Cardiac septum (tissue), 1 donor: ENCODE measurements at places on chromosomes 12 and 14. TPM values are rescaled to one million over a fixed set of nuclear protein-coding genes. Genes with fewer than 3 reads are reported as not detected.
A peak's percentile ranks its signal among the peaks of the same experiment; 100 is the strongest.

GRCh38 chr12:96786791-96787190 is 120.3 kb upstream of the NEDD1 start:
- no peak for DNase-seq

- no peak for DNase-seq
These were observed 239.7 kb downstream of the SLC41A2 start for GRCh38 chr12:104718304-104718929.

DNA sequence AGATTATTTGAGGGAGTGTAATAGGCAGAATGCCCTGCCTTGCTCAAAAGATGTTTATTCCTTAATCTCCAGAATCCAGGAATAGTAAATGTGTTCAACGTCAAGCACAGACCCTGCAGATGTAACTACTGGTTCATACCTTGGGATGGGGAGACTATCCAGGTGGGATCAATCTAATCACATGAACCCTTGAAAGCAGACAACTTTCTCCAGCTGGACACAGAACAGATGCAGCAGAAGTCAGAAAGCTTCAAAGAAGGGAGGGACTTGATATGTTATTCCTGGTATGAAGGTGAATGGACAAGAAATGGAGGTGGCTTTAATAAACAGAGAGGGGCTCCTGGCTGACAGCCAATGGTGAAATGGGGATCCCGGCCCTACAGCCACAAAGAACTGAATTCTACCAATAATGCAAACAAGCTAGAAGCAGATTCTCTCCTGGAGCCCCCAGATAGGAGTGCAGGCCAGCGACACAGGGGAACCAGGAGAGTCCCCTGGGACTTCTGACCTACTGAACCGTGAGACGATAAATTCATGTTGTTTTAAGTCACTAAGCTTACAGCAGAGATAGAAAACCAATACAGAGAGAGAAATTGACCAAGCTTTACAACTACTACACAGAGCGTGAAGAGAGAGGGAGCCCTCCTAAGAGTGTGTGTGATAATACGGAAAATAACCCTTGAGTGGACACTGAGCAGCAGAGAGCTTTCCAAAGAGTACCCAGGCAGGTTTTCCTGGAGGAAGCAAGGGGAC is 133.5 kb upstream of the TMEM132C start:
- no peak for DNase-seq

DNA sequence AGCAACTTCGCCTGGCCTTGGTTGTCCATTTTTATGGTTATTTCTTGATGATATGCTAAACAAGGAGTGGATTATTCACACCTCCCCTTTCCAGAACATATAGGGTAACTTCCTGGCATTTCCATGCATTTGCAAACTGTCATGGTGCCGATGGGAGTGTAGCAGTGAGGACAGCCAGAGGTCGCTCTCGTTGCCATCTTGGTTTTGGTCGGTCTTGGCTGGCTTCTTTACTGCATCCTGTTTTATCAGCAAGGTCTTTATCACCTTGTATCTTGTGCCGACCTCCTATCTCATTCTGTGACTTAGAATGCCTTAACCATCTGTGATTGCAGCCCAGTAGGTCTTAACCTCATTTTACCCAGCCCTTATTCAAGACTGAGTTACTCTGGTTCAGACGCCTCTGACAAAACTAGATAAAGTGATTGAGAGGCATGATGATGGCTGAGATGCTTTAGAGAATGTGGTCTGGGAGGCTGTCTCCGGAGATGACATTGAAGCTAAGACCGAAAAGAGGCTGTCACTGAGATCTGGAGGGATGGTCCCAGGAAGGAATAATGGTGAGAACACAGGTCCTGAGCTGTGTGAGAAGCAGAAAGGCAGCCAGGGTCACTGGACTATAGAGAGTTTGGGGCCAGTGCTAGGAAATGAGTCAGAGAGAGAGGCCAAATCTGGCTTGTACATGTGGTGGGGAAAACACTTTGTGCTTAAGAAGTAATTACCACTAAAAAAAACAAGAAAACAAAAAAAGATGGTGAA is 2.9 kb downstream of the GLT1D1 start:
- no peak for DNase-seq

GRCh38 chr12:104930388-104931326 is 27.4 kb downstream of the SLC41A2 start:
- DNase-seq = no peak

- DNase-seq = no peak
These were observed 9.6 kb upstream of the GPR84 start for GRCh38 chr12:54373649-54374561.

DNA sequence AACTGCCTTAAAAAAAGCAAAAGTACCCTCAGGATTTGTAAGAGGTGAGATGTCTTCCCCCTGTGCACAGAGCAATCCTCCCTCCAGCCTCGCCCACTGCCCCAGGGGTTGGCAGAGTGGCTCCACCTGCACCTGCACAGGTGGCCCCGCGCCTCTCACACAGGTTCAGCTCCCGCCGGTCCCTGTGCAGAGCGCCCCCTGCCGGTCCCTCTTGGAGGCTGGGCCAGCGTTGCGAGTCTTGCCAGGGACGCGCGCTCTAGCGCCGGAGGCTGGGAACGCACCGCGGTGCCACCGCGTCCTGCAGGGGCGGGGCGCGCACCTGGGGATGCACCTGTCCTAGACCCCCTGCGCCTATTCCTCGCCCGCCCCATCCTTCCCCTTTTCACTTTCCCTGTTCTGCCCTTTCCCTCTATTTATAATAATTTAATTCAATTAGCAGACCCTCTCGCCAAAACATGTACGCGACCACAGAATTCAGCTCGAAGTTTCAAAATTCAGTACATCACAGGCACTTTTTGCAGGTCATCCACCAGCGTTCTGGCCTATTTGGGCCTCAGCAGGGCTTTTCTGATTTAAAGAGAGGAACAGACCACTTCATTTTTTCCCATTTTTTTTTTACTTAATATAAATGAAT is 618.6 kb downstream of the AACS start:
- no peak for DNase-seq

DNA sequence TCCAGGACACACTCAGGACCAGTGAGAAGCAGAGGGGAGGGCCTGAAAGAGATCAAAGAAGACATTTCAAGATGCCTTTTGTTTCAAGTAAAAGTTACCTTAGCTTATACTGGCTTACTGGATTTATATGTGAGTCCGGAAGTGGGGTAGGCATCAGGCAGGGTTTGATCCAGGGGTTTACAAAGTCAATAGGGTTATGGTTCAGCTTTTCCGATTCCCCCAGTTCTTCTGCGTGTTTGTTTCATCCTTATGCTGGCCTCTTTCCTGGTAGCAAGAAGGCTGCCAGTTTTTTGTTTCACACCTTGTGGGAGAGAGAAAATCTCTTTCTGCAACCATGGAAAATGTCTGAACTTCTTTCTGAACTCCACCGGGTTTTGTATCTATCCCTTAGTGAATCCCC is 126.3 kb downstream of the ESRRB start:
- DNase-seq = no peak

DNA sequence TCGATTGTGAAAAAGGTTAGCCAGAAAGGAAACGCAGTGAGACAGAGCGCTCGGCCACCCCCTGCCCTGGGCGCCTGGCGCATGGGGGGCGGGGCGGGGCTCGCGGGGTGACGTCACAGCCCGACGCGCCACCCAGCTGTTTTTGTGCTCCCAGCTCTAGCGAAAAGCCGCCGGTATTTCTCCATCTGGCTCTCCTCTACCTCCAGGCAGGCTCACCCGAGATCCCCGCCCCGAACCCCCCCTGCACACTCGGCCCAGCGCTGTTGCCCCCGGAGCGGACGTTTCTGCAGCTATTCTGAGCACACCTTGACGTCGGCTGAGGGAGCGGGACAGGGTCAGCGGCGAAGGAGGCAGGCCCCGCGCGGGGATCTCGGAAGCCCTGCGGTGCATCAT is at the start of gene GABARAPL1:
GABARAPL1 (plus strand) TSS at position 139 of the 393 bp plus-strand sequence; CDS start at position 392, 253 bp downstream.
- peak; percentile 95 for DNase-seq

- DNase-seq = no peak
These were observed 938 bp upstream of the SLC6A13 start for GRCh38 chr12:263574-263973.

DNA sequence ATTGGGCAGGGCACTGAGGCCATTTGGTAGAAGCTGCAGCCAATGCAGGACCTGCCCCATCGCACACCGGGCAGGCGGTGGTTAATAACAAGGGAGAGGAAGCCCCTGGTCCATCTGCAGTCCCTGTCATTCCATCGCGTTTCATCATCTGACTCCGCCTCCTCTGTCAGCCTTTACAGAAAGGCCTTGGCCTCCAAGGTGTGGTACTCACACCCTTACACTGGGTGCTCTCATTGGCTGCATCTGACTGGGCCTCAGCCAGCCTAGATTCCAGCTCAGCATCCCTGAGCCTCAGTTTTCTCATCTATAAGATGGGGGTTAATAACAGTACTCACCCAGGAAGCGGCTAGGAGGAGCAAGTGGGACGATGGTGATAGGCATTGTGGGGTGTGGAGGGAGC is 14.7 kb upstream of the HHIPL1 start:
- no peak for DNase-seq

DNA sequence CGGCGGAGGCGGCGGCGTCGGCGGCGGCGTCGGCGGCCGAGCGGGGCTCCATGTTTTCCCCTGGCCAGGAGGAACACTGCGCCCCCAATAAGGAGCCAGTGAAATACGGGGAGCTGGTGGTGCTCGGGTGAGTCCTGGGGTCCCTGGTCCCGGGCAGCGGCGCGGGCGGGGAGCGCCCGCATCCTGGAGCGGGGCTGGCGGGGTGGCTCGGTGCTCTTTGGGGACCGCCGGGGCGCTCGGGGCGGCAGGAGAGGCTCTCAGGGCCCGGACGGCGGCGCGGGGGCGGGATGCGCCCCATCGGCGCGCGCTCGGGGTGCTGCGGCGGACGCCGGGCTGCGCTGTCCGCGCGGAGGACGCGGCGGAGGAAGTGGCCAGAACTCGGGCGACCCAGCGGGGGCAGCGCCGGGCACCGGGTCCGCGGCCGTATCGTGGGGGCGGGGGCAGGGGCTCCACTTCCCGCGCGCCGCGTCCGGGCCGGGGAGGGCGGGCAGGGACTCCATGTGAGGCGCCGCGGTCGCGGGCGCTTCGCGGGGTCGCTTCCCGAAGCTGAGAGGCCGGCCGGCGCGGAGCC is 485 bp downstream of the PELI2 start:
- DNase-seq = peak; percentile 86

- no peak for DNase-seq
These were observed 30.5 kb upstream of the TMEM179 start for GRCh38 chr14:104634886-104635570.

DNA sequence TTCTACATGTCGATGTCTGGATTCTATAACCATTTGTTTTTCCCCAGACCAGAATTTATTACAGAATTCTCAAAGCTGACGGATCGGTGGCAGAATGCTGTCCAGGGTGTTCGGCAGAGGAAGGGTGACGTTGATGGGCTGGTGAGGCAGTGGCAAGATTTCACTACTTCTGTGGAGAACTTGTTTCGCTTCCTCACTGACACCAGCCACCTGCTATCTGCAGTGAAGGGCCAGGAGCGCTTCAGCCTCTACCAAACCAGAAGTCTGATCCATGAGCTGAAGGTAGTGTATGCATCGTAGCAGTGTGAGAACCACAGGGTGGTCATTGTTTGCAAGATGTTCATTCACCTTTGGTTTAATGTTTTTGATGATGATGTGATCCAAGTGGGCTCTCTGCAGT is 124.0 kb downstream of the ESR2 start:
- no peak for DNase-seq

DNA sequence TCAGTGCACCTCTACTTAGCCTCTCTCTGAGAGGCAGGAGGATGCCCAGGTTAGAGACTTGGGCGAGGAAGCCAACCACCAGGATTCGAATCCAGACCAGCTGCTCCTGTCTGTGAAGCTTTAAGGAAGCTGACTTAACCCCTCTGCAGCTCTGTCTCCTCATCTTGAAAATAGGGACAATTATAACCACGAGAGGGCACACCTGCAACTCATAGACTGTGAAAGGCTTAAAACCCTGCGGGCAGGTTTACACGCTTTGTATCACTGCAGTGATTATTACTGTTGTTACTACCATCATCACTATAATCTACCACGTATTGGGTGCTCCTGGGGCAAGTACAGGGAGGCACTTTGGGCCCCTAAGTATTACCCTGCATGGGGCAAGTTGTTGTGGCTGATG is 379.8 kb downstream of the VRK1 start:
- DNase-seq = no peak

DNA sequence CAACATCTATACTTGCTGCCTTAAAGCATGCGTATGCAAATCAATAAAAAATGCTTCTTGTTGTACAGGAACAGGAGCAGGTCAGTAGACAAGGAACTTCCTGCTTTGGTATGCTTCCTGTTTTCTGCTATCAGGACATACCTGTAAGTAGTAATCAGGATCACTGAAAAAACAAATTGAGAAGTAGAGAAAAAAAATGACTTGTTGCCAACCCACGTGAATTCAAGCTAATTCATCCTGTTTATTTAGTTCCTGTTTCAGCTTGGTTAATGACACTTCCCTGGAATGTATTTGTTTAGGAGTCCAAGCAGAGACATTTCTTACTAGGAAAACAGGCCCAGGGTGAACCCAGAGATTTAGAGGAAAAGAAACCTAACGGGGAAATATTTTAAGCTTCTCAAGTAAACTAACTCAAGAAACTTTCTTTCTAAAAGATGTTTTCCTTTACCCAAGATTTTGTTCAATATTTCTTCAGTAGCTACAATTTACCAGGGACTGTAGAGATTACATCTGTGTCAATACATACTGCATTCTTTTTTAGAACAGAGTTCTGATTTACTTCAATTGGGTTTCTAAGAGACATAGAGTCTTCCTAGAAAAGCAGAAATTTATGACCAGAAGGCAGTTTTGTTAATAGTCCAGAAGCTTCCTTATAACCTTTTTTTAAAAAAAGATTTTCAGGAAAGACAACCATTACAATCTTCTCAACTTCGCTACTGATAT is 124.2 kb downstream of the PAWR start:
- no peak for DNase-seq

DNA sequence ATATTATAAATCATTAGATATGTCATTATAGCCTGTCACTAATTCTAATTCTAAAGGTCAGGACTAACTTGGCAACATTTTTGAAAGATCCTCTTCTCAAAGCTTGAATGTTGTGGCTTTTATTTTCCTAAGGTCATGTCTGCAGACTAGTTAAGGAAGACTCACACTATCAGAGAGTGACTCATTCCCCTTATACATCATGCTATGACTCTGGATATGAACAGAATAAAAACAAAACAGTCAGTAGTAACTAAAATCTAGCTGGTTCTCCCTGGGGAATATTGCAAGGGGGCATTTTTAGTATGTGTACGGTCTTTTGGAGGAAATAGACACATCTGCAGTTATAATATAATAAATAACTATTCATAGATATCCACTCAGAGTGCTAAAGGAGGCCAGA is 170.6 kb downstream of the SLC2A13 start:
- DNase-seq = no peak

- no peak for DNase-seq
These were observed 375.7 kb downstream of the NELL2 start for GRCh38 chr12:44500423-44500822.

Gene A2M
- 588 TPM for total RNA-seq

Gene METTL17
- 34.6 TPM for total RNA-seq

Gene TAS2R9
- total RNA-seq = not detected

Gene PYGL
- total RNA-seq = 11.1 TPM

Gene RNASE3
- not detected for total RNA-seq

Gene HOXC12
- total RNA-seq = not detected

Gene ACTR10
- total RNA-seq = 68.5 TPM

Gene SFSWAP
- 20.9 TPM for total RNA-seq

Gene GPR137C
- total RNA-seq = 1.5 TPM

Gene NANOG
- not detected for total RNA-seq

Gene C12orf50
- 0.05 TPM for total RNA-seq

Gene MYF6
- total RNA-seq = 1.1 TPM

Gene MYL2
- 24,495 TPM for total RNA-seq

Gene KRT77
- not detected for total RNA-seq

Gene MANSC4
- not detected for total RNA-seq

Gene RASSF9
- total RNA-seq = 9.1 TPM

Gene CELA1
- total RNA-seq = not detected

Gene ANKRD33
- total RNA-seq = not detected

Gene CYP27B1
- total RNA-seq = 0.24 TPM

Gene SCYL2
- 39.3 TPM for total RNA-seq
